Stimulated activated CD4-positive, alpha-beta T cell treated with anti-CD3 and anti-CD28 coated beads, Interleukin-4, amount 100 ng/mL, for 24 hours (primary cell): ENCODE measurements at places on chromosomes 1 and 21.

- DNase-seq, result no peak
Observed at GRCh38 chr1:151501474-151501873, 9.7 kb upstream of the CGN start.

- no peak for DNase-seq
Observed at GRCh38 chr1:32289256-32289655, 2.6 kb upstream of the HDAC1 start.

DNA sequence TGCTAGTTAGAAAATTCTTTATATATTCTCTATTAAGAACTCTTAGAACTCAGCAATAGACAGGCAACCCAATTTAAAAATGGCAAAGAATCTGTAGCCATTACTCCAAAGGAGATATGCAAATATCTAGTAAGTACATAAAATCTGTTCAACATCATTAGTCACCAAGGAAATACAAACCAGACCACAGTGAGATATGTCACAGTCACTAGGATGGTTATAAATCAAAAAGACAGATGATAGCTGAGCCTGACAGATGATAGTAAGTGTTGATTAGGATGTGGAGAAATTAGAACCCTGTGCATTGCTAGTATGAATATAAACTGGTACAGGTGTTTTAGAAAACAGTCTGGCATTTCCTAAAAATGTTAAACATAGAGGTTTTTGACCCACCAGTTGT is 26.6 kb downstream of the SRSF11 start:
- no peak for DNase-seq

DNA sequence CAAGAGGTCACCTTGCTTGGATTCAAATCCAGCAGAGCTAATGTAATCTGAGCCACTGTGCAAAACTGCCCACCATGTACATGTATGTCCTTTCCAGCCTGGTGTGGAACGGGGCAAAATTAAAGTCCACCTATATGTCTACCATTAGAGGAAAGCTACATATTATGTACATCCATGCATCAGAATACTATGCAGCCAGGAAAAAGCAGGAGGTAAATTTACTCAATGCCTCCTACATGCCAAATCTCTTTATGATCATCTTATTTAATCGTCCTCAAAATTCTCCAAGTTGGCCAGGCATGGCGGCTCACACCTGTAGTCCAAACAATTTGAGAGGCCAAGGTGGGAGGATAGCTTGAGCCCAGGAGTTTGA is 6.3 kb upstream of the ZNF683 start:
- no peak for DNase-seq
